ENCODE measurements at places on chromosomes 13 and 19.

DNA sequence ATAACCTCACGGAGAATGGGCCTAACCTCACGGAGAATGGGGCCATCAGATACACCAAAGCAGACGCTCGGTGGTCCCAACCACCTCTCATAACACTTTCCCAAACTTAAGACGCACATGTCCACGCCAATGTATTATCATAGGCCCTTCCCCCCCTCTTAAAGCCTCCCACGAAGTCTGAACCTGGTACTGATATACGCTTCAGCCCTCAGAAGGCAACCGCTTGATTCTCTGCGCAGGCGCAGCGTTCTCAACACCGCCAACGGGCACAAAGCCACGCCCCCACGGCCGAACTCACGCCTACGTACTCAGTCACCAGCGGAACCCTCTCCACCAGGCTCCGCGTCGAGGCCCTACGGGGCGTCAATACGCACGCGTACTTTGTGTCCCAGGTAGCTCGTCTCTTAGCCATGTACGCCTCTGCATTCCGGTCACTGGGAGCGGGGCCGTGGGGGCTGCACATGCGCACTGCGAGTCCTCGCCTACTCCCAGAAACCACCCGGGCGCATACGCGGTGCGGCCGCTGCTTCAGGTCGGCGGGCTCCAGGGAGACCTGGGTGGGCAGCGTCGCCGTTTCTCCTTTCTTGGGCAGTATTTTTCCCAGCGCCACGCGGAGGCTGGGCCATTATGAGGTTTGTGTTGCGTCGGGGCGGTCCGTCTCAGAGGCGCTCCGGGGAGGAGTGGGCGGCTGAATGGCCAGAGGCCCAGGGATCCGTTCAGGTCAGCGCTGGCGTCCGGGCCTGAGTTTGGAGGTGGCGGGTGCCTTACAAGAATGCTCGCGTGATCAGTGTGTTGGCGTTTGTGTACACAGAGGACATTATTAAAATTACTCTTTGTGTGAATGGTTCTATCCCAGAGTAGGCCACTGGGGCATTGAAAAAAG, 25.3 kb downstream of the ZNF582 start:
- peak; percentile 97 for ATAC-seq

GRCh38 chr13:35593651-35594050, 117.2 kb upstream of the MAB21L1 start:
- ATAC-seq, result no peak

DNA sequence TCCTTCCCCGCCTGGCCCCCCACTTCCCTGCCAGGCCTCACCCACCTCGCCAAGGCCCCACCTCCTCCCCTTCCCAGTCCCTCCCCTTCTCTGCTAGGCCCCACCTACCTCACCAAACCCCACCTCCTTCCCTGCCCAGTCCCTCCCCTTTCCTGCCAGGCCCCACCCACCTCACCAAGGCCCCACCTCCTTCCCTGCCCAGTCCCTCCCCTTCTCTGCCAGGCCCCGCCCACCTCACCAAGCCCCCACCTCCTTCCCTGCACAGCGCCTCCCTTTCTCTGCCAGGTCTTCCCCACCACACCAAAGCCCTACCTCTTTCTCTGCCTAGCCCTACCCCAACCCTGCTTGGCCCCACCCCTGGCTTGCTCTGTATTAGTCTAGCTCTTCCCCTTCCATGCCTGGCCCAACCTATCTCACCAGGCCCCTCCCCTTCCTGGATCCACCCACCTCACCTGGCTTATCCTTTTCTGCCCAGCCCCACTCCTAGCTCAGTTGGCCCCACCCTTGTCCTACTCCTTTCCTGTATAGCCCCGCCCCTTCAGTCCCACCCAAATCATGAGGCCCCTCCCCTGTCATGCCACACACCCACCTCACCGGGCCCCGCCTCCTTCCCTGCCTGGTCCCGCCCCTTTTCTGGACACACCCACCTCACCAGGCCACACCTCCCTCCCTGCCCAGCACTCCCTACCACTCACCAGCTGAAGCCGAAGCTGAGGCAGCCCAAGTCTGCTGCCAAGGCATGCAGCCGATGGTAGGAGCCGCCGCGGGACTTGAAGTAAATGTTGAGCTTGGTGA, 16.2 kb downstream of the CERS1 start:
- ATAC-seq, result no peak

GRCh38 chr19:10503002-10503789, at the start of gene KEAP1:
TSS of gene KEAP1 (minus strand) at chr19:10503356. CDS start at chr19:10500033, 3,323 bp downstream.
- no peak for ATAC-seq

DNA sequence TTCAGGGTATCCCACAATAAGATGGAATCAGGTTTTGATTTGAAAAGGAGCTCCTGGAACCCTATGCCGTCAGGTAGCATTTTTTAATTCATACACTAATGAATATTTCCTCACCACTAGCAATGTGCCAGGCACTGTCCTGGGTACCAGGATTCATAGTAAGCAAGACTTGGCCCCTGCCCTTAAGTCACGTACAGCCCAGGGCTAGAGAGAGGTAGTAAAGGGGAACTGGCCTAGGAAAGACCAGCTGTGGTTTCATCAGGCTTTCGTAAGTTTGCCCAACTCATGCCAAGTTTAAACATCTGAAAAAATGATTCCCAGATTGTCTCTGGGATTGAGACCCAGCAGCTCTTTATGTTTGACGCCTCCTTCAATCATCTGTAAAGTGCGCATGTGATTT, 45.9 kb upstream of the AMER2 start:
- no peak for ATAC-seq

DNA sequence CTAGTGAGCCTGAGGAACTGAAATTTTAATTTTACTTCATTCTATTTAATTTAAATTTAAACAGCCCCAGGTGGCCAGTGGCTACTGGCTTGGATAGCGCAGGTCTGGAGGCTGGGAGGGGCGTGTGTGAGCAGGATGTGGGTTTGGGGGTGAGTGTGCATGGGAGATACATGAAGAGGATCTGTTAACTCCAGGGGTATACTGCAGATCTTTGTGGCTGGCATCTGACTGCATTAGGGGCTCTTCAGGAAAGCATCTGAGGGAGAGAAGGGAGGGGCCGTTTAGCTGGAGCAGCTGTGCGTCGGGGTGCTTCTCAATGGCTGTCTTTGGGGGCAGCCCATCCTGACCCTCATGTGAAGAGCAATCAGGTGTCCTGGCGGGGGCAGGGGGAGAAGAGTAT, 6.8 kb downstream of the SHANK1 start:
- ATAC-seq, result no peak

GRCh38 chr19:6402837-6403608, 10.1 kb upstream of the GTF2F1 start:
- no peak for ATAC-seq

DNA sequence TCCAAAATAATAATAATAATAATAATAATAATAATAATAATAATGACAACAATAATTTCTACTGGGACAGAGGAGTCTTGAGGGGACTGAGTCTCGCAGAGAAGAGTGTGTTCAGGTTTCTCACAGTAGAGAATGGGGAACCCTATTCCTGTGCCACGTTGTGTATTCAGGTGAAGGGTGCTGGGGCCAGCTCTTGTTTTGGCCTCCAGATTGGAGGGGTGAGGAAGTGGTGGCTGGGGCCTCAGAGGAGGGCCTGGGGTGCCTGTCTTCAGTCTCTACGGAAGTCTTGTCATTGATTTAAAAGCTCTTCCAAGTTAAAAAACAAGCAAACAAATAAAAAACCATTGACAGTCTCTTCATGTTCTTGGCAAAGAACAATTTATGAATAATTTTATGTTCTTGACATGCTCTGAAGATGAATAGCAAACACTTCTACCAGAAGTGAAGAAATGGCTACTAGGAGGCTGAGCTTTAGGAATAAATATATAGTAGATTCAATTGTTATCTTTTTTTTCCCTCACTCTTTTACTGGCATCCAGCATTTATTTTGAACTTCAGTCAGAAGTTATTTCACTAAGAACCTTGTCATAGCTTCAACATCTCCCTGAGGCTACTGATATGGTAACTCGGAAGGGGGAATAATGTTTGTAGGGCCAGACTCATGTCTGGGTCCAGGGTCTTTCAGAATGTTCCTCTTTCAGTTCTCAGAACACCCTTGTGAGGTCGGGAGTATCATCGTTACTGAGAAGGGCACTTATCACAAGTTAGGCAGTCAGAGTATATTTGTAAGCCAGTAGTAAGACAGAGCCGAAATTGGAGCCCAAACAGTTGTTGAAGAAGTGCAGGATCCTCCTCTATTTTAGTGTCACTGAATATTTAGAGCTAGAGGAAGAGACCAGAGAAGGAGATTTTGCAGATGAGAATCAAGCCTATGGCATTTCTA, 13.1 kb downstream of the LRCH1 start:
- no peak for ATAC-seq

DNA sequence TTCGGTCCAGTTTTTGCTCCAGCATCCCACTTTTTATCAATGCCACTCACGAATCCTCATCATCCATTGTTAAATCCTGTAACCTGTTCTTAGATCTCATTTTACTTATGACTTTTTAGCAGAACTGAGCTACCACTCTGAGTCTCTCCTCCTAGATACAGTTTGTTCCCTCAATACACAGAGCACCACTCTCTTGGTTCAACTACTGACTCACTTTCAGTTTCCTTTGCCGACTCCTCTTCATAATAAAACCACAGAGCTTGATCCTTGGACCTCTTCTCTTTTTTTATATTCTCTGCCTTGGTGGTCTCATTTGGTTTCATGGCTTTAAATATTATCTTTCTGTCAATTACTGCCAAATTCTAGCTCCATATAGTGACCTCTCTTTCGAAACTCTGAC, 150.3 kb downstream of the SLITRK5 start:
- no peak for ATAC-seq

DNA sequence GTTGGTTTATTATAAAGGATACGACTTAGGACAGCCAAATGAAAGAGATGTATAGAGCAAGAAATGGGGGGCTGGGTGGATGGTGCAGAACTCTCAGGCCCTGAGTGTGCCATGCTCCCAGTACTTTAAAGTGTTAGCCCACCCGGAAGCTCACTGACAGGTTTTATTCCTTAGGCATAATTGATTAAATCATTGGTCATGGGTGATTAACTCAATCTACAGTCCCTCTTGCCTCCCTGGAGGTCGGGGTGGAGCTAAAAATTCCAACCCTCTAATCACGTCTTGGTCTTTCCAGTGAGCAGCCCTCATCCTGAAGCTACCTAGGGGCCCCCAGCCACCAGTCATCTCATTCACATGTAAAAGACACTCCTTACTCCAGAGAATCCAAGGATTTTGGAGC, 9.9 kb upstream of the LEUTX start:
- no peak for ATAC-seq

DNA sequence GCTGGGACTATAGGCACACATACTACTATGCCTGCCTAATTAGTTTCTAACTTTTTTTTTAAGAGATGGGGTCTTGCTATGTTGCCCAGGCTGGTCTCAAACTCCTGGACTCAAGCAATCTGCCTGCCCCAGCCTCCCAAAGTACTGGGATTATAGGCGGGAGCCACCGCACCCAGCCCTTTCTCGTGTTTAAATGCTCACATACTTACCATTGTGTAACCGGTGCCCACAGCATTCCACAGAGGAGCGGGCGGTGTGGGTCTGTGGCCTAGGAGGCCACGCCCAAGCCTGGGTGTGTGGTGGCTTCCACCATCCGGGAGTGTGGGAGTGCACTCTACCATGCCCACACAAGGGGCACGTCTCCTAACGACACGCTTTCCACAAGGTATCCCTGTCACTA, 7.7 kb downstream of the LMNB2 start:
- ATAC-seq, result no peak

DNA sequence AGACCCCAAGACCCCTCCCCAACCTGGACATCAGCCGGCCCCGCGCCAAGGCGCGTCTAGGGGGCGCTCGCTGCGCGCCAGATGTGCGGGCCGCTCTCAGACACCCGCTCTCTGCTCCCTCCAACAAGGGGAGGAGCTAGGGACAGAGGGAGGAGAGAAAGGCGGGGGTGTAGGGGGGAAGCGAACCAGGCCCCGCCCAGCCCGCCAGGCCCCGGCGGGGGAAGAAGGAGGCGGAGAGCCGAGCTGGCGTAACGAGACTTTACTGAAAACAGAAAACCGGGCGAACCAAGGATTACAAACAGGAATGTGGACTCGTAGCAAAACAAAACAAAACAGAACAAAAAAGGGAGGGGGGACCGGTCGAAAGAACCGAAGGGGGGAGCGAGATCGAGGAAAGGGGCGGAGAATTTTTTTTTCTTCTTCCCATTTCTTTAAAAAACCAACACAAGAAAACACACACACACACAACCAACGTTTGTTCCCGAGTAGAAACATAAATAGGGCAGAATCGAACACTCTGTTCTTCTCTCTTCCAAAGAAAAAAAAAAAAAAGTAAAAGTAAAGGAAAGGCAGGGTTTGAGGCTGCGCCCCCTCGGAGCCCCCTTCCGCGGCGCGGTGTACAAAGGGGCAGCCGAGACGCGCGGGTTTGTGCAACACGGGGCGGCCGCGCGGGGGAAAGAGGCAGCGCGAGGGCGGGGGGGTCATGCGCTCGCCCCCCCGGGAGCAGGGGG, 1.7 kb downstream of the JUND start:
- peak; percentile 37 for ATAC-seq

- ATAC-seq, result no peak
Measured at GRCh38 chr13:89267734-89268133, 1596.6 kb downstream of the SLITRK5 start.

- no peak for ATAC-seq
Measured at GRCh38 chr19:30686826-30687566, 314.8 kb downstream of the ZNF536 start.

- ATAC-seq, result no peak
Measured at GRCh38 chr13:110922506-110922905, 7.6 kb upstream of the ANKRD10 start.

DNA sequence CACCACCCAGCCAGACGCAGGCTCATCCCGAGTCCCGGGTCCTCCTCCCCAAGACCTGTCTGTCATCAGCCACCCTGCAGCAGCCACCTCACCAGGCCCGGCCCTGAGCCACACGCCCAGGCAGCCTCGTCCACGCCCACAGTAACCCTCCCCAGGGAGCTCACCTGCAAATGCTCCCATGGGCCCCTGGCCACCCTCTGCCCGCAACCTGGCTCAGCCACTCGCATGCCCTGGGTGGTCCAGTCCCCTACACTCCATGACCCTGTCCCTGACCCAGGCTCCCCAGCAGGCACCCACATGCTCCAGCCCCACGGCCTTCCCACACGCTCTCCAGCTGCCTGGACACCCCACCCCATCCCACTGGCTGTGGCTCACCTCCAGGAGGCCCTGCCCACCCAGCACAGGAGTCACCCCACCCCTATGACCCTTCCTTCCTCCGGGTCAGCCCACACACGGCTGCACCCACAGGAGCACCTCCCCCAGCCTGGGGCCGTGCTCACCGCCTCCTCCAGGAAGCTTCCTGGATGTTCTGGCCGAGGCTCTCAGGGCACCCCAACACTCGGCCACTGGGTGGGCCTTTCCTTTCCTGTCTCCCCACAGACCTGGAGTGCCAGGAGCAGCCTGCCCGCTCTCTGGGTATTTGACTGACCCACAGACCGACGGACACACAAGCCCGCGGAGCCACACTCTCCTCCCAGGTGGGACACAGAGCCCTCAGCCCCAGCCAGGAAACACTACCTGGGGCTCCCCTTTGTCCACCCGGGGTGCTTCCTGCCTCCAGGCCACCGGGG, 3.6 kb downstream of the TMEM259 start:
- no peak for ATAC-seq
